ENCODE measurements at places on chromosomes 12 and 14.

GRCh38 chr12:96359328-96359727, 40.9 kb downstream of the CDK17 start:
- DNase-seq: no peak

DNA sequence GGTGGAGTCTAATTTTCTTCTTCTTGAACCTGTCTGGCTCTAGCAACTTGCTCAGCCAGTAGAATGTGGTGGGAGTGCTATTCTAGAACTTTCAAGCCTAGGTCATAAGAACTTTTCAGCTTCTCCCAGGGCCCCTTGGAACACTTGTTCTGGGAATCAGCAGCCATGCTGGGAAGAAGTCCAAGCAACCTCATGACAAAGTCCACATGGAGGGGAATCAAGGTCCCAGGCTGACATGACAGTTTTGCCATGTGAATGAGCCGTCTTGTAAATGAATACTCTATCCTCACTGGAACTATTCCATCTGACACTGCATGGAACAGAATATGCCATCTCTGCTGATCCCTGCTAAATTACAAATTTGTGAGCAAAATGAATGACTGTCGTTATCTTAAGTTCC, 214.2 kb upstream of the TBX3 start:
- no peak for DNase-seq

DNA sequence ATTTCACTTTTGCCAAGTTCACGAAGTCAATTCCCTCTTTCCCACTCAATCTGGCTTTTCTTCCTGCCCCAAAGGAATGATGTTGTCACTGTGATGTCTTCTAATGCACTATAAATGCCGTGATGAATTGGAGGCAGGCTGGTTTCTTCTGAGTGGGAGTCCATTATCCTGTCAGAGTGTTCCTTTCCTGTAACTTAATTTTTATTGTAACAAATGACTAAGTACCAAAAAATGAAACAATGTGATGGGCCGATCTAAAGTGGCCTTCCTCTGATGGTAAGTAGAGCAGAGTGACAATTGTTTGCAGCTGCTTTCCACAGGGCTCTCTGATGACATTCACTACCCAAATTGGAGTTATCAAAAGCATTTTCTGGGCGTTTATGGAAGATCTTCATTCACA, 22.2 kb downstream of the TMEM30B start:
- DNase-seq: no peak

GRCh38 chr12:5493018-5493417, 61.1 kb downstream of the NTF3 start:
- DNase-seq: no peak

GRCh38 chr14:23119363-23120327, 590 bp upstream of the CEBPE start:
- DNase-seq: no peak

DNA sequence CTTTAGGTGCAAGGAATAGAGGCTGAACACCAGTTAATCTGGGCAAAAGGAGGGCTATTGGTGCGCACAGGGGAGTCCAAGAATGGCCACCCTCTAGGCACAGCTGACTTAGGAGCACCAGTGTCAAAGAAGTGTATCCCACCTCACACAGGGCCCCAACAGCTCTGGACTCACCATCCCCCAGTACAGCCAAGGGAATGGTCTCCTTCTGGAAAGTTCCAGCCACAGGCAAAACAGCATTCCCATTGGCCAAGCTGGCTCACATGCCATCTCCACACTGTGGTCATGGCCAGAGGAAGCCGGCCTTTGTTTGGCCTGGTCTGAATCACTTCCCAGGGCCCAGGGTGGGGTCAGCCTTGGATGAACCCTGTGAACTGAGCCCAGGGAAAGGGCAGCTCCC, 120.1 kb downstream of the DICER1 start:
- DNase-seq: no peak

DNA sequence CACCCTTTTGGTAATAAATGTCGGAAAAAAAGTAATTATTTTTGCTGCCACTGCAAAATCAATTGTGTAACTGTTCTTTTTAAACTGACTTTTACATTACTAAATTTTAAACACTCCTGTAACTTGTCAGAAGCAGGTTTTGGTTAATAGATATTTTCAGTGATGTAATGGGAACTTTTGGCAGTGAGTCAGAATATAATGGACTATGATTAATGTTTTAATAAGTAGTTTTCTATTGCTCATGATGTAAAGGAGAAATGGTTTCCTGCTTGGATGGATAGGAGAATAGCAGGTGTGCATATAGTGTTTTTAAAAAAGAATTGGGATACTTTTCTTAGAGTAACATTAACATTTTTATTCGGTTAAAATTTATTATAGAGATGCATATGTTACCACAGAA, 58.8 kb downstream of the TRMT5 start:
- no peak for DNase-seq

DNA sequence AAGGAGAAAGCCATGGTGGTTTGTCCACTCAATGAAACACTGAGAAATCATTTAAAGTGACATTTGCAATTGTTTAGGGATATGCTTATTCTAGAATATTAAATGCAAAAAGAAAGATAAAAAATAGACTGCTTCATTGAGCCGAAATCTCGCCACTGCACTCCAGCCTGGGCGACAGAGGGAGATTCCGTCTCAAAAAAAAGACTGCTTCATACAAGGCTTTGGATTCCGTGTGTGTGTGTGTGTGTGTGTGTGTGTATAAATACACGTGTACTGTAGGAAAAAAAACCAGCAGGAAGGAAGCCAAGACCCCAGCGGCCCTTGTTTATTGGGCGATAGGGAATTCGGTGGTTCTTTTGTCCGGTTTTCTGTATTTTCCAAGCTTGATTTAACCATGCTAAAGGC, 3.2 kb upstream of the ZNF839 start:
- no peak for DNase-seq

- no peak for DNase-seq
Observed at GRCh38 chr14:61628016-61628725, 67.1 kb upstream of the HIF1A start.

DNA sequence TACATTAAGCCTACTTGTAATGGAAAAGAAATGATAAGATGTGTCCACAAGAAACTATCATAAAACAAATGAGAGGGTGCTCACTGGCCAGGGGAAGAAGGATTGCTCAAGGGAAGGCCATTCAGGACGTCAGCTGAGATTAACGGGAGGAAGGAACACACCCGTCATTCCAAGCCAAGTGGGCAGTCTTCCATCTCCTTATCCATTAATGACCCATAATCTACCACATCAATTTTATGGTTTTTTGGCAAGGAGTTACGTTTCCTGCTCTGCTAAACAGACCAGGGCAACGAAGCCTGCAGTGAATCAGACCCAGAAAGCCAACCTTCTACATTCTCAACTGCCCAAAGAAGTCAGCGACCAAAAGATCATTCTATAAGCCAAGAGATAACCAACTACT, 25.1 kb downstream of the PRKAB1 start:
- peak; percentile 15 for DNase-seq

DNA sequence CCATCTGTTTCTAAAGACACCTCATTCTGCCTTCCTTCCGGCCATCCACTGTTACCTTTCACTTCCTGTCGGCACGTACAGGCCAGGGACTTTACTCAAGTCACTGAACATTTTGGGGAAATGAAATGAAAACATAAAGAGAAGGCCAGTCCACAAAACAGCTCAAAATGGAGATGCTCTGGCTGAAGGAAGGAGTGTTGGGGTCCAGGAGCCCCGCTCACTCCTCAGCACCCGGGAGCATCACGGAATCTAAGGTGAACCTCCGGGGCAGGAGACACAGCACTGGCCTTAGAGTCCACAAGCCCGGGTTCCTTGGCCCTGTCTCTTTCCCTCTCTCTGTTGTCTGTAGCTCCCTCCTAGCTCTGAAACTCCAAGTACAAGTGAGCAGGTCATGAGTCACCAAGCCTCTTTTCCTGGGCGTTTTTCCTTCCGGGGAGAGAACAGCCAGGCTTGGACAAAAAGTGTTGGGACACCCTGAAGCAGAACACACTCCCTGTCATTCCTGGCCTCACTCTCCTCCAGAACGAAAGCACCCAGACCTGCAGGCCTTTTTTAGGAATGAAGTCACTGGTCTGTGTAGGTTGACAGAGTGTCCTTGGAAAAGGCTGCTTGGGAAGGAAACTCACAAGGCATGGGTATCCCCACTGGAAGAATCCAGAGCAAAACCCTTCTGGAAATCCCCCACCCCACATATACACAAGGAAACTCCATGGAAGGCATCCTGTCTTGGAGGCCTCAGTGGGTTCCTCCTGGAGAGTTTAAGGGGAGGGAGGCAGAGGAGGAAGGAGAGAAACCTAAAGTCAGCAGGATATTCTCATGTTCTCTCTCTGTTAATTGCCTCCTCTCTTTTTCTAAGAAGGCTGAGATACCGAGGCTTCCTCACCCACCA, 245.3 kb downstream of the ZFP36L1 start:
- DNase-seq: peak; percentile 69

DNA sequence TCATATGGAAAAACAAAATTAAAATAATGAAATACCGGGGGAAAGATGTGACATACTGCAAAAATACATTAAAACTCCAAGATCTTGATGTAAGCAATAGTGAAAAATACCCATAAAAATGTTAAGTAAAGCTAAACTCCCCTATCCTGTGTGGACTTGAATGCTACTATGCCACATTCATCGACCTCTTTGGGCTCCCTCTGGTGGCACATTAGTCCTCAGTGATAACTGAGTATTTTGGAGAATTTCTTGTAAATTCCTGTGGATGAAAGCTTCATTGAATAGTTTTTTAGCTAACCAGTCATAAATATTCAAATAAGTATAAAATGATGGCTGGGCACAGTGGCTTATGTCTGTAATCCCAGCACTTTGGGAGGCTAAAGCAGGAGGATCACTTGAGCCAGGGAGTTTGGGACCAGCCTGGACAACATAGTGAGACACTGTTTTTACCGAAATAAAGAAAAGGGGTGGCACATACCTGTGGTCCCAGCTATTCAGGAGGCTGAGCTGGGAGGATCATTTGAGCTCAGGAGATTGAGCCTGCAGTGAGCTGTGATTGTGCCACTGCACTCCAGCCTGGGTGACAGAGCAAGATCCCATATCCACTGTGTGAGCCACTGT, 42.4 kb upstream of the SGPP1 start:
- DNase-seq: peak; percentile 60

Measured in foreskin melanocyte (primary cell).